ENCODE measurements at places on chromosomes 2 and 18. TPM values are rescaled to one million over a fixed set of nuclear protein-coding genes. Genes with fewer than 3 reads are reported as not detected.

The SPATA3 gene
- not detected for total RNA-seq

The ASIC4 gene
- total RNA-seq = not detected

The CCL20 gene
- total RNA-seq = not detected

The EIF5B gene
- total RNA-seq = 38.2 TPM

The MRO gene
- 1.4 TPM for total RNA-seq

DNA sequence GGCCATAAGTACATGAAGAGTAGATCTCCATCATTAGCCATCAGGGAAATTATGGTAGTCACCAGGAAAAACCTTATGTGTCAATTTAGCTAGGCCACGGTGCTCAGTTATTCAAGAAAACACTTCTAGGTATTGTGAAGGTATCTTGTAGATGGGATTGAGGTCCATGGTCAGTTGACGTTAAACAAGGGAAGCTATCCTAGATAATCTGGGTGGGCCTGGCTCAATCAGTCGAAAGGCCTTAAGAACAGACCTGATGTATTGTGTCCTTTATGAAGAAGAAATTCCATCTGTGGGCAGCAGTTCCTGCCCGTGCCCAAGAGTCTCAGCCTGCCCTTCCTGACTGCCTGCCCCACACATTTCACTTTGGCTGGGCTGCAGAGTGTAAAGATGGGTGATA lies 16.7 kb upstream of the CNGA3 start:
- no peak for DNase-seq

DNA sequence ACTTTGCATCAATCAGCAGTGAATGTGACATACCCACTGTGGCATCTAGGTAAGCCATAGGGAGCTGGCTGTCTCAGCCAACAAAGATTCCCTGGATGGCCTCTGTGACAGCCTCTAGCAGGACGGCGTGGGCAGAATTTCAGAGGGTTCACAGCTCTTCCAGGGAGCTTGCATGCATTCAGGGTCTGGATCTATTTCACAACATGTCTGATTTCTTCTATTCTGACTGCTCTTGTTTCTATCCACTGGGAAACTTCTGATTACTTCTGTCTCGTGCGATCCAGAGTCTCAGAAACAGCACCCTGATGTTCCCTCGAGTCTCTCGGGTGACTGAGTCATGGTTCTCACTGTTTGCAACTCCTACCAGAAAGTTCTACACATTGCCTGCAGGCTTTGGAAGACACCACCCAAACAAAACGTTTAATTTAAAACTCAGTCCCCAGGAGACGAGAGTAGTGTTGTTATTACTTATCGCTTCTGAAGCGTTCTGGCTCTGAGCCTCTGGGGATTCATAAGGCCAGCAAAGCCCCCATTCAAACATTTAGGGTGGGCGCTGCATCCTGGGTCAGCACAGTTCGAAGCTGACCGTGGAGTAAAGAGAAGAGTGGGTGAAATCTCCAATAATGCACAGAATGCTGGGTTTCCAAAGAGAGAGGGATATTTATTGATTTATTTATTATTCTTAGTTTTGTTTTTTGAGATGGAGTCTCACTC lies 41.9 kb upstream of the ODC1 start:
- no peak for DNase-seq

DNA sequence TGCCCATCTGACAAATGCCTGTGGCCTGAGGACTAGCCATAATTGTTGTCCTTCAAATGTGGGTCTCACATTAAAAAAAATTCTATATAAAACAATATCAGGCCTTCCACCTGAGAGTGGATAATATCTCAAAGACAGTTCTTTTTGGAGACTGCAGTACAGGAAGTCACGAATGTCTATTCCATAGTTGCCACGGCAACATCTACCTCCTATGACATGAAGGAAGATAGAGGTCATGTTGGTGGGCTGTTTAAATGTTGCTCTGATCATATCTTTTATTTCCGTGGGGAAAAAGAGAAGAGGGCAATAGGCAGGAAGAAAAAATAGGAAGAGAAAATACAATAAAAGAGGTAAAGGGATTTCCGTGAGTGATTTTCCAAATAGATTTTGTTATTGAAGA lies 151.8 kb downstream of the ARL6IP6 start:
- DNase-seq = no peak

- DNase-seq = no peak
These were observed 60.0 kb downstream of the SLC16A14 start for GRCh38 chr2:230008708-230009066.

DNA sequence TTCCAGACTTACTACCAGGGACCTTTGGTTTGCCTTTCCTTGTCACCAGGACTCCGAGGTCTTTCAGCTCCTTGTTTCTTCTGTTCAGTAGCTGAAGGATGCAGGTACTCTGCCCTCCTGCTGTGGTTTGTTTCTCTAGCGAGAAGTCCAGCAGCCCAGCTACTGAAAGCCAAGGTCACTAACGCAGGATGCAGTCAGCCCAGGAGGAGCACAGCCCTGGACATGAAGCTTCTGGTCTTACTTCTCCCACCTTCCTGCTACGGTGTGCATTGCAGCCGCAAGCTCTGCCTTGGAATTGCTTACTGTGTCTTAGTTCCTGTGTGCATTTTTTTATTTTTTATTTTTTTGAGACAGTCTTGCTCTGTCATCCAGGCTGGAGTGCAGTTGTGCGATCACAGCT lies 62.4 kb downstream of the DGKD start:
- peak; percentile 46 for DNase-seq

GRCh38 chr18:28834889-28835288 lies 658.0 kb upstream of the CDH2 start:
- DNase-seq = no peak

- DNase-seq = no peak
These were observed 120.2 kb downstream of the RPIA start for GRCh38 chr2:88811681-88812080.

GRCh38 chr18:58449464-58449863 lies 179.4 kb downstream of the ALPK2 start:
- no peak for DNase-seq

DNA sequence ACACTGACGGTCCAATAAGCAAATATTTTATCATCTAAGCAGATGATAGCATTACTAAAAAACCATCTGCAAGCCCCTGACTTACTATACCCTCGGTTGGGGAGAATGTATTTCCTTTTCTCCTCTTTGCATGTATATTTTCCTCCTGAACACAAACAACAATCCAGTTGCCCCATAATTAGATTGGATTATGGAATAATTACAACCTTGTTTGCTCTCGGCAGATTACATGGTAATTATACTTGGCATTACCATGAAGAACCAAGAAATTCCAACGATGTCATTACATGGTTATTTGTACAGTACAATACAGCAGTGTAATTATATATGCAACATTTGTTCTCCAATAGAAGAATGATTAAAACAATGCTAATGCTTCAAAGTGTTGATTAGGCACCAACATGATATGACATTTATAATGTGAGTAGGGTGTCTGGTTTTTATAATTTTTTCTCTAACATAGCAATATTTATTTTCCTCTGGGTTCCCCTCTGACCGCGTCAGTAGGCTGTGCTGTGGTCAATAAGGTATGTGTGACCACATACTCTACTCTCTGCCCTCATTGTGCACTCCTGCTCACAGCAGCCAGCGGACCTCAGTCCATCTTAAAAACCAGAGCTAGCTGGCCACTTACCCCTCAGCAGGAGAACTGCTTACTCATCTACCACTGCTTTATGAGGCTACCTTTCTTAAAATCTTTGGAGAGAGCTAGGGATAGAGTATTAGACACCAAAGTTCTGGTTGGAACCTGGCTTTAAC lies 176.1 kb downstream of the INSIG2 start:
- no peak for DNase-seq

DNA sequence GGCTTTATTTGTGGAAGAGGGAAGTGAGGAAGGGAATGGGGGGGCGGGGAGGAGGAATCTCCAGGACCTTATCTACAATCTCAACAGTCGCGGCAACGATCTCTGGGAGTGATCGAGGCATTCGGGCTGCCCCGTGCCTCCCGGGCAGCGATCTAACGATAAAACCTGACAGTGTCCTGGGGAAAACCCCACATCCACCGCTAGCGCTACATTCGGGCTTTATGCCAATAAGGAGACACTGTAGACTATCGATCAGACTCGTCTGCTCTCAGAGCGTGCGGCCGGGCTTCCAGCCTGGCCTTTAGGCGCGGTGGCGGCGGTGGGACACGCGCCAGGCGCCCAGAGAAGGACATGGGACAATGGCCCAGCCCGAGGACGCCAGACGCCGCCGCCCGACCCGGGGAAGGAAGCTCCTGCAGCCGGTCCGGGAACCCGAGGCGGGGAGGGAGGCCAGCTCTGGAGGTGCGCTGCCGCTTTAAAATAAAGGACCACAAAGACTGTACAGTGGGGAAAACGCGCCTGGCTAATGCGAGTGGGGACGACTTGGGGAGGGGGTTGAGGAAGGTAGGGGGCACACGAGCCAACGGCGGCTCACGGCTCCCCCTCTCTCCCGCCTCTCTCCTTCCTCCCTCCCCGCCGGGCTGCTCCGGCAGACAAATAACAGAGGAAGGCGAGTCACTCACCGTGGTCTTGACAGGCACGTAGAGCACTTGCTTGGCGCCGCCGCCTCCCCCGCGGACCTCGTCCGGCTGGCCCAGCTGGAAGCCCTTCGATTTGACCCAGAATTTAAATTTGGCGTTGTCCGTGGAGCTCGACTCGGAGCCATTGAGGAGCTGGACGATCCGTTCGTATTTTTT lies 2.2 kb downstream of the NOL4 start:
- DNase-seq = no peak

Measured in ascending aorta (tissue), 2 donors.